ENCODE measurements at places on chromosomes 3 and 15.

- DNase-seq: no peak
Measured at GRCh38 chr15:82292271-82292670, 29.7 kb downstream of the SAXO2 start.

DNA sequence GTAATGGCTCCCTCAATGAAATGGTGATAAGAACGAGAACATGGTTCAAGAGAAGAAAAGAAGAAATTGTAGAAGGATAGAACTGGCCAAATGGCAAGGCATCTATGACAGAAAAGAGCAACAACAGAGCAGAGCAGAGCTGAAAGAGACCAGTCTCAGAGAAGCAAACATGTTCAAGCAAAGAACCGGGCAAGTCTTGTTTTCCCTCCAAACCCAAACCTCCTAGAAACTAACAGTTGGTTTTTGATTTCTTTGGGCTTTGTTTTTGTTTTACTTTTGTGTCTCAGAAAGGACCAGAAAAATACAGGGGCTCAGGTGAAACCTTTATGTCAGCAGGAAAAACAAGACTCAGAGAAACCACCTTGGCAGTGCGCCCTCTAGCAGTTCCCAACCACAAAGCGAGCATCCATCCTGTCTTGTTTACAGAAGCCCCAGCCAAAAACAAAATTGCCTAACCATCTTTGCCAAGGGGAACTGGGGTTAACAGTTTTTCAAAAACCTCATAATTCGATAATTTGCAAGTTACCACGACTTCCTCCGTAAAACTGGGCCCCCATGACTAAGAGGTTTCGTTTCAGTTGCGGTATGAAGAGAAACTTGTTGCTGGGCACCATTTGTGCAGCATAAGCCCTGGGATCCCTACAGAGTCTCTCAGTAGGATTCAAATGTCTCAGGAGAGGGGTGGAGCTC, 159.2 kb upstream of the SLC24A5 start:
- no peak for DNase-seq

GRCh38 chr3:32814361-32814760, 3.4 kb upstream of the TRIM71 start:
- no peak for DNase-seq

DNA sequence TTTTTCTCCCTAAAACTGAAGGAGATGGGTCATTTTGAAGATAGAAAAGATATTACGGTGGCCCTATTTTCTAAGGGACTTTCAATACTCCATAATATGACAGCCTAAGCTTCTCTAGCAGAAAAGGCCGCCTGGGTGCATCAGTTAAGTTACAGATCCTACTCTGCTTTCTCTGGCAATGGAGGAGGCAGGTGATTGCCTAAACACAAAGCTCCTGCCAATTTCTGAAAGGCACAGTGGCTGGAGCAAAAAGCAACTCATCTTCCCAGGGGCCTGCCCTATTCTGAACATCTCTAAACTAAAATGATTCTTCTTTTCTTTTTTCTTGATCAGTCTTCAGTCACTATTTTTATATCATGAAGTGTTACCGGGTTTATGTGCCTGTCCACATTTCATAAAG, 276.7 kb downstream of the CNTN4 start:
- no peak for DNase-seq

DNA sequence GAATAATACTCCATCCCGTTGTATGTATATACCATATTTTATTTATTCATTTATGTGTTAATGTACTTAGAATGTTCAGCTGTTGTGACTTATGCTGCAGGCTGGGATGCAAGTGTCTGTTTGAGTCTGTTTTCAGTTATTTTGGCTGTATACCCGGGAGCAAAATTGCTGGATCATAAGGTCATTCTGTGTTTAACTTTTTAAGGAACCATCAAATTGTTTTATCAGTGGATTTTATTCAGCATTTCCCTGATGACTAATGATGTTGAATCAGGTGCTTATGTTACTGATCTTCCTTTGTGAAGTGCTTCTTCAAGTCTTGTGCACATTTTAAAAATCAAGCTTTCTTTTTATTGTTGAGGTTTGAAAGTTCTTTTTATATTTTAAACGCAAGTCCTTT, 118.1 kb downstream of the SLC25A26 start:
- no peak for DNase-seq

GRCh38 chr3:116302087-116302747, 143.1 kb downstream of the LSAMP start:
- no peak for DNase-seq
